ENCODE measurements at places on chromosomes 6 and 20. TPM values are rescaled to one million over a fixed set of nuclear protein-coding genes. Genes with fewer than 3 reads are reported as not detected.

EEF1E1 gene
- 14.5 TPM for total RNA-seq

FAM209A gene
- total RNA-seq, result not detected

FAM184A gene
- 3.9 TPM for total RNA-seq

C6orf15 gene
- total RNA-seq, result not detected

PGC gene
- total RNA-seq, result not detected

NR2E1 gene
- not detected for total RNA-seq

ELOVL2 gene
- total RNA-seq, result 2.3 TPM

SLC22A16 gene
- total RNA-seq, result 0.26 TPM
